ENCODE measurements at places on chromosomes 1 and 21. TPM values are rescaled to one million over a fixed set of nuclear protein-coding genes. Genes with fewer than 3 reads are reported as not detected.

The RHCE gene
- 0.44 TPM for total RNA-seq

The TINAGL1 gene
- 31.8 TPM for total RNA-seq

GRCh38 chr1:5250336-5250735 lies 595.9 kb downstream of the AJAP1 start:
- H3K4me1 ChIP-seq = no peaks in the 10 kb centered on the region
- H3K36me3 ChIP-seq = no peaks in the 10 kb centered on the region
- peaks cover 2% of the 10 kb centered on the region for H3K27me3 ChIP-seq
- no peak overlapping the region for H3K4me3 ChIP-seq
- no peak overlapping the region for H3K27ac ChIP-seq
- DNase-seq = no peak

DNA sequence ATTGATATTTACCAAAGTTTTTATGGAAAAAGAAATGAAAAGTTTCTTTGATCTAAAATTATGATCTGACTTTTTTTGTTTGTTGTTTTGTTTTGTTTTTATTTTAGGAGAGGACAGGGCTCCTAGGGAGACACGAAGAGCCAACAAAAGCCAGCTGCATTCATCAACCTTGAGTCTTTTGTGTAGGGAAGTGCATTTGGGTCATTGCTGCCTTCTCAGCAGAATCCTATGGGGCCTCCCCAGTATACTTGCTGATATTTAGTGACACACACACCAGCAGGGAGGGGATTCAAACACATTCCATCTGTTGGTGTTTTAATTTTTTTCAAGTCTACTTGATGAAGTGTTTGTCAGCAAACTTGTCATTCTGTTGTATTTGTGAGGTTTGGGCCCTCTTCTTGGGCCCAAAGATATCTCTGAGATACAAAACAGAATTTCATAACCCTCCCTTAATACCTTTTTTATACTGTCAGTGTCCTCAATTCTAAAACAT lies 203.5 kb downstream of the NTNG1 start:
- H3K36me3 ChIP-seq = no peaks in the 10 kb centered on the region
- peak; percentile 25 for DNase-seq
- no peak overlapping the region for H3K27ac ChIP-seq
- H3K4me1 ChIP-seq = no peaks in the 10 kb centered on the region

The FLG2 gene
- not detected for total RNA-seq

DNA sequence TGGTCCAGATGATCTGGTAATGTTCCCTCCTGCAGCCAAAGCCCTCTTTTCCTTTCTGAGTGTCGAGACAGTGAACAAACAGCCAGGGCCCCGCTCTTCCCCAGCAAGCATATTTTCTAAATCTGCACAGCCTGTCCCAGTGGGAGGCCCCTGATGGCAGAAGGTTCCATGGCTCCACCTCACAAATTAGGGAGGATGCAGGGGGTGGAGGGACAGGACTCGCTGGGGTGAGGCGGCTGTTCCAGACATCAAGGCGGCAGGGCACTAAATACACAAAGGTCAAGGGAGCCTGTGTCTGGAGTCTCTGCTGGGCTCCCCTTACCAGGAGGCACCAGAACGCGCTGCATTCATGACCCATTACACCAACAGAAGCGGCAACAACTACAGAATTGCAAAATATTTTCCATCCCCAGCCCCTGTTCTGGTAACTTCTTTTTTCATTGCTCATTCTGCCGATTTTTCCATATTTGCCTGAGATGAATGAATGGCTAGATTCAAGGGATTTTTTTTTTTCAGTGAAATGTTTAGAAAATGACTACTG lies 27.0 kb upstream of the PRELP start:
- peak overlapping the region; percentile 17 for H3K27ac ChIP-seq
- no peak overlapping the region for H3K4me3 ChIP-seq
- peaks cover 15% of the 10 kb centered on the region for H3K4me1 ChIP-seq

The CELA3B gene
- total RNA-seq = not detected

The LCE1B gene
- not detected for total RNA-seq

GRCh38 chr1:214846276-214846675 lies 236.3 kb upstream of the KCNK2 start:
- no peak for DNase-seq
- no peaks in the 10 kb centered on the region for H3K4me1 ChIP-seq
- no peaks in the 10 kb centered on the region for H3K36me3 ChIP-seq

- H3K27ac ChIP-seq = no peak overlapping the region
- no peak for DNase-seq
- no peaks in the 10 kb centered on the region for H3K27me3 ChIP-seq
- no peaks in the 10 kb centered on the region for H3K36me3 ChIP-seq
Observed at GRCh38 chr21:35427320-35428000, 378.4 kb upstream of the RUNX1 start.

DNA sequence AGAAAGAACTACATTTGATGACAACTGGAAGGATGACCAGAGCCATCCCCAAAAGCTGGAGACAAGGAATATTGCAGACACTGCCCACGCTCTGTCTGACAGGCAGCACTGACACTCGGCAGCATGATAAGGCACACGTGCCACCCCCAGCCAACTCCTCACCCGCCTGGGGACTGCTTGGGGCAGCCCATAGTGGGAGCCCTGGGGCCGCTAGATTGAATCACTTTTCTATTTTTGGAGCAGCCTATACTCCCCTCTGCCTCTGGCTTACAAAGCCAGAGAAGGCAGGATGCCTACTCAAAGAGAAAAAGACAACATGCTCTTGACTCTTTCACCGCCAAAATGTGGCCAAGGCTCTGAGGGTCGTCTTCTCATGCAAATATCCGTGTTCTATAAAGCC lies 1.3 kb downstream of the SMG5 start:
- peak overlapping the region; percentile 77 for H3K4me3 ChIP-seq
- peak; percentile 54 for DNase-seq
- no peaks in the 10 kb centered on the region for H3K27me3 ChIP-seq
- H3K4me1 ChIP-seq = peaks cover 21% of the 10 kb centered on the region
- H3K36me3 ChIP-seq = peaks cover 37% of the 10 kb centered on the region
- peak overlapping the region; percentile 82 for H3K27ac ChIP-seq

GRCh38 chr1:201264072-201264471 lies 19.2 kb upstream of the PKP1 start:
- no peak for DNase-seq
- H3K4me1 ChIP-seq = peaks cover 54% of the 10 kb centered on the region
- H3K27me3 ChIP-seq = peaks cover 20% of the 10 kb centered on the region

The KLHL21 gene
- 27.7 TPM for total RNA-seq

- H3K4me3 ChIP-seq = no peak overlapping the region
- H3K27me3 ChIP-seq = no peaks in the 10 kb centered on the region
- peaks cover 13% of the 10 kb centered on the region for H3K4me1 ChIP-seq
- peak; percentile 59 for DNase-seq
- H3K36me3 ChIP-seq = no peaks in the 10 kb centered on the region
- H3K27ac ChIP-seq = no peak overlapping the region
Observed at GRCh38 chr1:234851450-234852438, 241.8 kb upstream of the IRF2BP2 start.

The IVL gene
- not detected for total RNA-seq

GRCh38 chr1:209260136-209260535 lies 323.4 kb upstream of the CAMK1G start:
- H3K4me1 ChIP-seq = no peaks in the 10 kb centered on the region
- H3K4me3 ChIP-seq = no peak overlapping the region
- DNase-seq = no peak
- no peak overlapping the region for H3K27ac ChIP-seq

The SPRR3 gene
- total RNA-seq = not detected
